ENCODE measurements at places on chromosomes 2 and 18. TPM values are rescaled to one million over a fixed set of nuclear protein-coding genes. Genes with fewer than 3 reads are reported as not detected.
A peak's percentile ranks its signal among the peaks of the same experiment; 100 is the strongest.

DNA sequence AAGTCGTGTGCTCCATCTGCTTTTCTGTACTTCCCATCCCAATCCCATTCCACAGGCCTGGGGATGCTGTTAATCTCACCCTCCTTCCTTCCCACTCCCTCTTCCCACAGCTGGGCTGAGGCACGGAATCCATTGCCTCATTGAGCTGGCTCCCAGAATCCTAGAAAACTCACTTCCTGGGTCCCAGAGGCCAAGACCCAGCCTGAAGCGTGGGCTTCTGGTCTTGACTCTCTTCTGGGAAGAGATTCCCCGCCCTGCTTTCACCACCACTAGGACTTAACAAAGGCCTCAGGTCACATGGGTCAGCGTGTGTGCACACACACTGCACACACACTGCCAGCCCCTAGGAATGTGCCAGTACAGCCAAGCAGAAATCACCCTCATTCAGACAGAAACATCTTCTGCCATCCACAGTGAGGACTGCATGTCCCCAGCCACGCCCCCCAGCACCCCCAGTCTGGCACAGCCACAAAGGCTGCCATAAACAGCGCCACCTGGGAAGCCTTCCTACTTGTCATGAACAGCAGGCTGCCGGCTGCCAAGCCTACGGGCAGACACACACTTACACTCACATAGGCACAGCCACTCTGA lies 165.8 kb downstream of the TNS1 start:
- DNase-seq = peak; percentile 33

DNA sequence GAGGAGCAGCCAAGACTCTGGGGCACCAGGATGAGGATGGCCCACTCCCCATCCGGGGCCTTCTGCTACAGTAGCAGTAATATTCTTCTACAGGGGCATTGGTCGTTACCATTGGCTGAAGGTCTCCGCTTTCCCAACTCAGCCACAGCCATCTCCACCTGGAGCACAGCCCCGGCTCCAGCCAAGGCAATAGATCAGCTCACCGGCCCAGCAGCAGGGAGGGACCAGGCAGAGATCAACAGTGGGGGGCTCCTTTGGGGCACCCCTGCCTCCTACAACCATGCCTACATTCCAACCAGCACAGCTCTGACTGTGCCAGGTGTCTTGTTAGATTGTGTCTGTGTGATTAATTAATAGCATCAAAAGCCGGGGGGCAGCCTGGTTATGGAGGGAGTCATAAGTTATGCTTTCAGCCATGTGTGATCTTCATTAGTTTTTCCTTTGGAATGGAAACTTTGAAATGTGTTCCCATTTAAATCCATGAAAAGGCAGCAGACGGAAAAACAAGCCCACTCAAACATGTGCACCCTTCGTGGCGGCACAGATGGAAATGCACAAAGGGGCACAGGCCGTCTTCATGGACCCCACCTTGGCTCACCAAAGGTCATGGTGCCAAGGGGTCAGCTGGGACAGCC lies 68.6 kb upstream of the BZW1 start:
- DNase-seq = no peak

- no peak for DNase-seq
Observed at GRCh38 chr18:32803568-32803967, 30.7 kb upstream of the KLHL14 start.

DNA sequence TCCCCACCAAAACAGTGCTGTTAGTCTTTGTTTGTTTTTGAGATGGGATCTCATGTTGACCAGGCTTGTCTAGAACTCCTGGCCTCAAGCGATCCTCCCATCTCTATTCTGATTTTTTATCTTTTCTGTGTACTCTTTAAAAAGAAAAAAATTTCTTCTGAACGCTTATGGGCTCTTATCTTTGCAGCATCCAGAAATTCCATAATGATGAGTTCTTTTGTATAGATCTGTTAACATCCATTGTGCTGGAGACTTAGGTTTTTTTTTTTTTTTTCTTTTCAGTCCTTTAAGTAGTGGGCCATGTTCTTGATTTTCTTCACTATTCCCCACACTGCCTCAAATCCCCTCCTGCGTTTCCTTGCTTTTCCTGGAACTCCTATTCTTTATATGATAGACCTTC lies 31.0 kb downstream of the RBBP8 start:
- DNase-seq = no peak

Gene KCNG2
- 0.96 TPM for total RNA-seq

Gene SERPINB12
- not detected for total RNA-seq

Gene IL1RN
- total RNA-seq = 5.4 TPM

Data from omental fat pad (tissue), 4 donors.